Astrocyte of the spinal cord (primary cell): ENCODE measurements at places on chromosomes 2 and 18.

DNA sequence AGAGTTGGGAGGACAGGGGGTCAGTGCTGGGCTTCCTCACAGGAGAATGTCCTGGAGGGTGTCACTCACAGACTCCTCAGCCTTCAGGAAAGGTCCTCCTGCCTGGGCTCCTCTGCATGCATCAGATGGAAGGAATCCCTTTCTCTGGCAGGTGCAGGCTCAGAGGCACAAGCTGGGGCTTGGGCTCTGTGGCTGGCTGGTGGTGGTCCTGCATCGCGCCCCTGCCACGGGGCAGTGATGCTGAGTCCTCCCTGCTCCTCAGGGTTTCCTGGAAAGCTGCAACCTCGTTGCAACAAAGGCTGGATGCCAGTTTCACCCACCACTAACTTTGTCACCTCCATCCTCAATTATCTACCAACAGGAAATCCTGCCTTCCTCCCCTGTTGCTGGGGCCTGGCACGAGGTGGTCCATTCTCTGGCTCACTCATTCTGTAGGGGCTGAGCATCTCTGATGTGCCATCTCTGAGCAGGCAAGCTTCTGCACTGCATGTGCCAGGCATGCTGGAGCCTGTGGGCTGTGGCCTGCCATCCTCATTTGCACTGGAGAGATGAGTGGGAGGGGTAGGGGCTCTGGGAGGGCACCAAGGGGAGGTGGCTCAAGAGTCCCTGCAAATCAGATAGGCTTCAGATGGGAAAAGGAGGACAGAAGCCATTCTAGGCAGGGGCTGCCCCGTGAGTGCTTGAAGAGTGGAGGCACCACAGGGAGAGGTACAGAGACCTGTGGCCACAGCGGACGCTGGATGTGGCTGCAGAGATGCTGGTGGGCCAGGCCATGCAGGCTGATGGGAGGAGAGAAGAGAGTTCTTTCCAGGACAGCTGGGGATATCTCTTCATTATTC lies 272.6 kb upstream of the HS6ST1 start:
- DNase-seq = no peak

DNA sequence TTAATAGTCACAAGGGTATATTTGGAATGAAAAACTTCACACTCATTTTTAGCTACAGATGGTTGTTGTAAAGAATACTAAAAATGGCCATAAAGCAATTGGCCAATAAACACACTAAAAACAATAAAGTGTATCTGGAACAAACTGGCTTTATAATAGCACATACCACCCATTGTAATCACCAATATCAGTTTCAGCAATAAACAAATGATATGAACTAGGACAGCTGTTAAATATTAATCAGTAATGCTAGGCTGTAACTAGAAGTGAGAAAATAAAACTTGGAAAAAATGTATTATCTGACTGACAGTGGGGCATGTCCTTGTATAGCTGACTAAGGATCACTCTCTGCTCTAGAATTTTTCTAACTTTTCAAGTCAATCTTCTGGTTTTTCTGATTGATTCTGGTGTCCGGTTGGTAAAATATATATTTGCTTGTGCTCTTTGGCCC lies 312.5 kb downstream of the RND3 start:
- DNase-seq = no peak

DNA sequence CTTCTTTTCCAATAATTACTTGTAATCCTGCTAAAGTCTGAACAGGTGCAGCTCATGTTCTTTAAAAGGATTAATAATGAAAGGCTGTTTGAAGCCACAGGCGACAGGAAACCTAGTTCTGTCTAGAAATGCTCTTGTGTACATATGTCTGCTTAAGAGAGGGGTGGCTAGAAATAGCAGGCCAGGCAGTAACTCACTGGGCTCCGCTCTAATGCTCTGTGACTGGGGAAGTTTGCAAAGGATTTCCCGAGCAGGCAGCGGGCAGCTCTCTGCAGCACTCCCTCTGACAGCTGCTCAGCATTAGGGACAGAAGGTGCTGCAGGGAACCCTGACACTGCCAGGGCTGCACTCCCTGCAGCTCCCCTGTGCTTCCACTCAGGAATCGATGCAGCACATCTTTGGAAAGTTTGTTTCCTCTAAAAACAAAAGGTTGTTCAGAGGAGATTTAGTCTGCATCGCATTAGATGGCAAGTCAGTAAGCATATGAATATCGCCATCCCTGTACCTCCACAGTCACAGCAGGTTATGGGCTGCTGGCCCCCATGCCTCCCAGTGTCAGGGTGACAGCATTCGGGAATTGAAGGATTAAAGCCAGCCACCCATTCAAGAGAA lies 33.1 kb upstream of the TTC39C start:
- DNase-seq = no peak

DNA sequence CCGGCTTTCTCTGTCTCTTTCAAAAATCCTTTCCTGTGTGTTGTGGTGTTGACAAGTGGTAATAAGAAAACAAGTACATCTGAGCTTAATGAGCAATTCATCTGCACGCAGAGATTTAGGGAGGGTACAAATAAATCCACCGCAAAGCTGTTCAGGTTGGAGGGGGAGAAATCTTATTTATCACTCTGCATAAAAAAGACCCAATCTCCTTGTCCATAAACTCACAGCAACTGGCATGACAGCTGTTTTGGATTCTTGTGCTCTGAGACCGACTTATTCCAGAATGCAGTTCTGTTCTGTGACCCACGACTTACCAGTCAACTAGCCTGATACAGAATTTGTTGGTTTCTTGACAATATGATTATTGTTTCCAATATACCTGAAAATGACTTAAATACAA lies 380.1 kb downstream of the SOX11 start:
- DNase-seq = no peak

- no peak for DNase-seq
Measured at GRCh38 chr2:118942031-118942430, at the start of gene MARCO. Gene MARCO (plus strand): TSS chr2:118942194. CDS start chr2:118942301, 107 bp downstream.

GRCh38 chr2:104849618-104850141 lies 4.2 kb upstream of the POU3F3 start:
- peak; percentile 83 for DNase-seq

- DNase-seq = no peak
Measured at GRCh38 chr18:74544898-74545297, 10.6 kb downstream of the CNDP1 start.

GRCh38 chr2:229675569-229675968 lies 38.8 kb downstream of the DNER start:
- no peak for DNase-seq

DNA sequence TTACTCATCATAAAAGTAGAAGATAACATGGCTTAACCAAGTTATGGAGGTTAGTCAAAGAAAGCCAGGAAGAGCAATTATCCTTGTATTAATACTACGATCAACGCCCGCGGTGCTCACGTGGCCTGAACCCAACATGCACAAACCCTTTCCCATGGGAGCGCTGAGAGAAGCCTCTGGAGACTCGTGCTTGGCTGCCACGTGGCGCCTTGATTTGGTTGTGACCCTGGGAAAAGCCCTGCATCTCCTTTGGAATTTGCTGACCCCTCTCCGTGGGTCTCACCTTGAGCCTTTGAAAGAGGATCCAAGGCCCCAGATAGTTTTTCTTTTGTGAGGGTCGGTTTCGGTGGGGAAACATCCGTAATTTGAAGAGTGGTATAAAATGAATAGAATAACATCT lies 255.6 kb downstream of the DCDC2C start:
- DNase-seq = no peak

- no peak for DNase-seq
Measured at GRCh38 chr18:38895560-38895959, 1330.0 kb upstream of the CELF4 start.

DNA sequence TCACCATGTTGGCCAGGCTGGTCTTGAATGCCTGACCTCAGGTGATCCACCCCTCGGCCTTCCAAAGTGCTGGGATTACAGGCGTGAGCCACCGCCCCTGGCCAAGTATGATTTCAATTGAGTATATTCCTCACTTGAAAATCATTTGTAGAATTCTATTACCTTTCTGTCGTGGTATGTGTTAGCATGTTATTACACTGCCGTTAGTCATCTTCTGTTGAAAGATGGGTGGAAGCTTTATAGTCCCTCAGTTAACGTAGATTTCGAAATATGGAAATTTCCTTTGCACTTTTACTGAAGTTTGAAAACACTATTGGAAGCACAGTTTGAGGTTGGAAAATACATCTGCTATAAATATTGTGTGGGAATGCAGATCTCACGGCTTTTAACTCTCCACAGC lies 14.7 kb downstream of the NIFK start:
- peak; percentile 52 for DNase-seq

GRCh38 chr2:109239720-109240119 lies 110.7 kb downstream of the SH3RF3 start:
- DNase-seq = peak; percentile 67

- DNase-seq = no peak
Measured at GRCh38 chr18:35030277-35030989, 10.8 kb upstream of the MAPRE2 start.

GRCh38 chr2:37622450-37623100 lies 48.9 kb downstream of the CDC42EP3 start:
- no peak for DNase-seq

DNA sequence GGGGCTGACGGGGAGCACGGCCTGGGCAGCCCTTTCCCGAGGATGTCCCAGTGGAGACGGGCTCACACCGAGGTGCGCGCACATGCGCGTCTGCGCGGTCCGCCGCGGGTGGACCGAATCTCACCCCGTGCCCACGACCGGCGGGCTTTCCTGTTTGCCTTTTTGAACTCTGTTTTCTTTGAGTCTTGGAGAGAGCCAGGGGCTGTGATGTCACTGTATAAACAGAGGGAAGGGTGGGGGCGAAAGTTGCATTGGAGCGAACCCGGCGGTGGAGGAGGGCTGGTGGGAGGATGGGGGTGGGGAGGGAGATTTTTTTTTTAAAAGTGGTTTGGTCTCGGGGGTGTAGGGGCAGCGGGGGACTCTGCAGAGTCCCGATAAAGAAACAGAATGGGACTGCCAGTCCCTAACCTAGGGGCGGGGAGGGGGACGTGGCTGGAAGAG lies 141.2 kb upstream of the CTAGE1 start:
- DNase-seq = peak; percentile 80

DNA sequence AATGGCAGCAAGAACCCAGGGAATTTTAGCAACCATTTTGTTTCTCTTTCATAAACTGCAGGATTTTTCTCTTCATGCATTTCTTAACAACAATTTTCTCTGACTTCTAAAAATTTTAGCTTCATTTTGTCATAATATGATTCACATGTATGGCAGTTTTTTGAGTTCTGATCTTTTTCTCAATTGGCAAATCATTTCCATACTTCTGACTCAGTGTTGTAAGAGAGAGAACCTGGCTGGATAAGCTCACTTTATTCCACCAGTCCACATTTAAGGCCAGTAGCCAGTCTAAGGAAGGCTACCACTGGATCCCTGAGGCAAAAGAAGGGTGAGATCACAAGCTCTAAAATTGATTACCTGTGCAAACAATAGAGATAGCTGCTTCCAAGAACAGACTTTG lies 42.8 kb upstream of the COL3A1 start:
- no peak for DNase-seq

DNA sequence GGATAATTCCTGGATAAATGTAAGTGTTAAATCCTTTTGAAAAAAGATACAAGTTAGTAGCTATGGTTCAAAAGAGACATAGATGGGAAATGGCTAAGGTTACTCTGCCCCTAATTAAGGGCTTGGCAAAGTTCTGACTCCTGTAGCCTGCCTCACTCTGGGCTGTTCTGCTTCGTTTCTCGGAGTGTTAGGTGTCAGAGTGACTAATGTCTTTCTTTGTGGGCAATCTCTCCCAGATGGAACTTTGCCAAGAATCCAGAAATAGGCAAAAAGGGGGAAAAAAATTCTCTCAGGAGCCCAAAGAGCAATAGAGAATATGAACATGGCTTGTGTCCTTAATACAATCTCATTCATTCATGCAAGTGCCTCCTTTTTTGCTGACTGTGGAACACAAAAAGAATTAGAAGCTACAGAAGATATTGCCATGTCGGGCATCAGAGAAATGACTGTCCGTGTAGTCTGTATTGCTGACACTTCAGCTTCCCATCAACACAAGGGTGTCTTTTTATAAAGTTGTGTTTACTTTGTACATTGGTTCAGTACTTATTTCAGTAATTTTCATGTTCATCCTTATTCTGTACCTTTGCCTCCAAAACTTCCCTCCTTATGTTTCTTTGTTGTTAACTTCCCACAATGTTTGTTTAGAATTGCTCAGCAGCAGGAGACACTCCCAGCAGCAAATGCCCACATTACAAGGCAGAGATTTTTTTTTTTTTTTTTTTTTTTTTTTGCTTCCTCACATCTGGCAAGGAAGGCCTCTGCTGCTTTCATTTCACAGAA lies 134.0 kb downstream of the FTCDNL1 start:
- DNase-seq = no peak

- peak; percentile 63 for DNase-seq
Measured at GRCh38 chr2:85255813-85256594, 71.8 kb downstream of the TGOLN2 start.

- no peak for DNase-seq
Measured at GRCh38 chr2:158890296-158890905, 78.0 kb upstream of the TANC1 start.

GRCh38 chr2:200089040-200089755 lies 133.8 kb downstream of the MAIP1 start:
- DNase-seq = peak; percentile 33

GRCh38 chr2:69428981-69429380 lies 8.3 kb downstream of the NFU1 start:
- DNase-seq = no peak

DNA sequence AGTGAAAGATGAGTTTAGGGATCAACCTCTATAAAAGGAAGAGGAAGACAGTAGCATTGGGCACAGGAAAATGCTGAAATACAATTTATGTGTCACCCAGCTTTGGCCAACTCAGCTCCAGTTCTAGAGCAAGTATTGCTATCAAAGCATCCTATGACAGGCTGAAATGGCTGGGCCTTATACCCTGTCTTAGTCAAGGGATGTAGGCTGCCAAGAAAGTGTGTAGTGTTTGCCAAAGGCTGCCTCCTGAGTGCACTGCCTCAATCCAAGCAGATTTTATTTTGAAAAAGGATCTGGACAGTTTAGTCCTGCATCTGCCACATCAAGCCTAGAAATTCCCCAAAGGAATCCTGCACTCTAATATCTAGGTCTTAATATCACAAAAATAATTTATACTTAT lies 359.9 kb upstream of the ZC3H15 start:
- no peak for DNase-seq

DNA sequence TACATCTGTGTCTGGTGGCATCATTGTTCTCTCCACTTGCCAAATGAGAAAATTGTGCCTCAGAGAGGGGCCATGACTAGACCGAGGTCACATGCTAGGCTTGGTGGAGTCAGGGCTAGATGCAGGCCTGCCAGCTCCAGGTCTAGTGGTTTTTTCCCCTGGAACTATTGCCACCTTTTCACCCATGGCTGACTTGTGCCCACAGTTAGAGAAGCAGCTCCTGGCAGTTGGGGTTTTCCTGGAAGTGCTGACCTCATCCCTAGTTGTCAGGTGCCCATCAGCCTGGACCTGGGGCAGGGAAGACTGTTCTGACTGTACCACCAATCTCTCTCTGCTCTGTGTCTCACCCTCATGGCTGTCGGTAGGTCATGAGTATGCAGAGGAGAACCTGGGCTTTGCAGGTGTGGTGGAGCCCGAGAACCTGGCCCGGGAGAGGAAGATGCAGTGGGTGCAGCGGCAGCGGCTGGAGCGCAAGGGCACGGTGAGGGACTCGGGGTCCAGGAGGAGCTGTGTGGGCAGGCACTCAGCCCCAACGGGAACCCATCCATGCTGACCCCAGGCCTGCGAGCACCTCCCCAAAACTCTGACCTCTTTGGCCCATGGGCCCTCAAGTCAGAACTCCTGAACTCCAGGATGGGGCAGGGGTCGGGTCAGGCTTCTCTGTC lies 12.4 kb upstream of the CATIP start:
- no peak for DNase-seq
